Amniotic epithelial cell (primary cell): ENCODE measurements at places on chromosomes 2 and 18.

DNA sequence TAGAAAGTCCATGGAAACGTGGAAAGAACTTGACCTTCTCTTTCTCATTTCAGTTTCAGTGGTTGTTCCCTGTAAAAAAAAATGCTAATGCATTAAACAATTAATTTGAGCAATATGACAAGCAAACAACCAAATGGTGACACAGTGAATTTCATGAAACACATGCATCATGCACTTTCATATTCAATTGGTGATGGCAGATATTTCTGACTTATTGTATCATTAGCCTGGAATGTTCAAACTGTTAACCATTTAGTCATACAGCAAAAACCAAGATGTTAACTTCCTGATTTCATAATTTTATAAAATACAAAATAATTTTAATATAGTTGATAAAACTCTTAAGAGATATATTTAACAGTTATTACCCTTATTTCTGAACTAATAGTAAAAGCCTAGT is 85.5 kb downstream of the SCN1A start:
- peak; percentile 12 for DNase-seq

- DNase-seq: no peak
These were observed 611.0 kb downstream of the KCNJ3 start for GRCh38 chr2:155309483-155309882.

GRCh38 chr2:148305476-148305875 is 284.6 kb downstream of the MBD5 start:
- no peak for DNase-seq

- no peak for DNase-seq
These were observed 53.5 kb upstream of the KCNE4 start for GRCh38 chr2:222998459-222998858.

- no peak for DNase-seq
These were observed 1094.7 kb upstream of the KLHL29 start for GRCh38 chr2:22290302-22290701.

GRCh38 chr2:48343571-48344440 is 186.1 kb upstream of the STON1 start:
- DNase-seq: peak; percentile 99

DNA sequence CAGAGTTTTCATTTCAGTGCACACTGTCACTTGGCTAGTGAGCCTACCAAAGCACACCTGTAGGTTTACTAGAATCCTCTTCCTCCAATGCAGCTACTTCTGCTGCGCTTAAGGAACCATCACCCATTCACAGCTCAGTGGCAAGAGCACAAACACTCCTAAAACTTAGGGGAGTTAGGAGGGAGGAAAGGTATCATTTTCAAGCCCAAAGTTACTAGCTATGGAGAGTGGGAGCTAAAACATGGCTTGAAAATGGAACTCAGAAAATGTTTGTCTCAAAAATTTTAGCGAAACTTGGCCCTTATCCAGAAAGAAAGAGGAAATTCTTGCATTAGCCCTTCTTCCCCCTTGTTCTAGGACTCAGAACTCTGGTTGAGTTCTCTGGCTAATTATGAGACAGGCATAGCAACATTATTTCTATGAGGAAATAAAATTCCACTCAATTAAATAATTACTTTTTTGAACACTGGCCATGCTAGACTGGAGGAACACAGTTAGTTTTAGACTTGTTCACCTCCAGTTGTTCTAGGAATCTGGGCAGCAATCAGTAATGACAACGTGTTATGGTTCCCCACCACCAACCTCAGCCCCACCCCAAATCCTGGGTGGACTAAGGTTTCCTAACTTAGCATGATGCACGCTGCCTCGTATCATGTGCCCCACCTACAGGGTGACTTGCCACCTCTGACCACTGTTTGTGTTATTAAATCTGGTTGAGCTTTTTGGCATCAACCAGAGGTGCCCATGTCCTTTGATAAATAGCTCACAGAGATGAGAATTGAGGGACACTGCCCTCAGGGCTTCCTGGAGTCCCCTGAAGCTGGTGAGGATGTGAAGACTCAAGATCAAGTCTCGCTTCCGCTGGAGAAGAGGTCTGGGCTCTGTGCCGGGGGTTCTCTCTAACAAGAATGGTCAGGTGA is 32.8 kb downstream of the LPIN2 start:
- no peak for DNase-seq

DNA sequence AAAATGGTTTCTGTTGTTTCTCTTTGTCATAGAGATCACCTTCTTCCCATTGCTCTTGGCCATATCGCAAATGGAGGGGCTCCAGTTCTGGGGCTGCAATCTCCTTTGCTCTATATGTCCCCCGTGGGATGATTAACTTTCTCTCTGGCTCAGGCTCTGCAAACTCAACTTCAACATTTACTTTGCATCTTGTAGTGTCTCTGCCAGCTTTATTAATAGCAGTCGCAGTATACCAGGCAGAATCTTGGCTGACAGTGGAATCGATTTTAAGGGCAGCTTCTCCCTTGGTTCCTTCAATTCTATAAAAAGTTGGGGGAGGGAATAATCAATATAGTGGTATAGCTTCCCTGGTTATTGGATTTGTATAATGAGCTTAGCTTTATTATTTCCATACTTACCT is 30.5 kb downstream of the TTN start:
- no peak for DNase-seq

DNA sequence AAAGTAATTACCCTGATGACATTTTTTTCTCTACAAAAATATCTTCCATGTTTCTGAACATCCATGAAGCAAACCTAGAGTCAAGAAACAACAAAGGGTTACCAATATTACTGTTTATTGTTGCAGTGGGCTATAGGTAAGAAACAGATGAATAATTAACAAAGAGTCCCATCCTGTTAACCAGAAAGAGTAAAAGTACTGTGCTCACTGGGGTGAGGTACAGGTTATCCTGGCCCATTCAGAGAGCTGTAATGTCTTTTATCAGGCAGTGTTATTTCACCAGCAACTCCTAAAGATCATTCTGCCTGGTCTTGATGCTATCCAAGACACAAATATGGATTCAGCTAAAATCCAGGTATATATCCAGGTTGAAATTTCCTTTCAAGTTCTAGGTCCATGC is 754.9 kb downstream of the SATB2 start:
- no peak for DNase-seq

- DNase-seq: no peak
These were observed 2.8 kb upstream of the SLC20A1 start for GRCh38 chr2:112642966-112643365.

GRCh38 chr2:3324404-3325281 is 53.0 kb downstream of the EIPR1 start:
- no peak for DNase-seq

DNA sequence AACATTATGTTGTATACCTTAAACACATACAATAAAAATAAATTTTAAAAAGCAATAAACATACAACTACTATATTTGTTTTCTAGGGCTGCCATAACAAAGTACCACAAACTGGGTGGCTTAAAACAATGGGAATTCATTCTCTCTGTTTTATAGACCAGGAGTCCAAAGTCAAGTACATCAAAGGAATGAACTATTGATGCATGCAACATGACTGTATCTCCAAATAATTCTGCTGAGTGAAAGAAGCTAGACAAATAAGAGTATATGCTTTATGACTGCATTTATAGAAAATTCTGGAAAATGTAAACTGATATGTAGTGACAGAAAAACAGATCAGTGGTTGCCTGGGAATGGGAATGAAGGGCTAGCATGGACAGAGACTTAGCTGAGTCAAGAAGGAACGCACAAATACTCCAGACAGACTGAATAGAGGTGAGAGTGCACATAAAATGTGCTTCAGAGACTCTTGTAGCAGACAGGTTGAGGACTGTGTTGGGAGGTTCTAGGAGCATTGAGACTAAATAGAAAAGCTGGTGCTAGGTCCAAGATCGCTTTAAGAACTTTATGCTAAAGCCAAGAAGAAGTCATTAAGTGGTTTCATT is 11.0 kb upstream of the PLA2R1 start:
- DNase-seq: no peak

- DNase-seq: no peak
These were observed 34.9 kb upstream of the NEDD4L start for GRCh38 chr18:58009166-58009565.

DNA sequence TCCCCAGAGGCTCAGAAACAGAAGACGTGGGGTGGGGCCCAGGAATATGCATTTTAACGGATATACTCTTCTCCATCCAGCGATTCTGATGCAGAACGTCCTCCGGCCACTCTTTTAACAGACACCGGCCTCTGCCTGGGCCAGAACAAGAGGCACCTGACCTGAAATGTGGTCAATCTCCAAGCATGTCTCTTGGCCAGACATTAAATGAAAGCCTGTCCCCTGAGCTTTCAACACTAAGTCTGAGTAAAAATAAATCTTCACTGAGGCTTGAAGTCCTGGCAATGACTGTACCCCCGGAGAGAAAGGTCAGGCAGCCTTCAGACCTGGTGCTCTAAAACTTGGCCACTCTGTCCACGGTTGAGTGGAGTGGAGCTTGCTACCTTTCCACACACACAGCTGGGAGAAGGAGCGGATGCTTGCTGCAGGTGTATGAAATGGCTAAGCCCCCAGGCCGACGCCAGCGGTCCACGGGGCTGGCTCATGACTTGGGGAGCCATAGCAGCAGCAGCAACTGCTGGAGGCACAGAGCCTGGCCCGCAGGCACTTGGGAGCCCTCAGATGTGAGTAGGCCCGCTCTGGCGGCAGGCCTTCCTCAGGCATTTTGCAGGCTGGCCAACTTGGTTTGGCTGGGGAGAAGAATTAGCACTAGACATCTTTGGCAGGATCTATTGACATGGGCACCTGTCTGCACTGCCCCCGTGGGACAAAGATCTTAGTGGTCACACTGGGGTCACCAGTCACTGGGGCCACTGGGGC is 79.7 kb downstream of the TMEM17 start:
- DNase-seq: no peak

DNA sequence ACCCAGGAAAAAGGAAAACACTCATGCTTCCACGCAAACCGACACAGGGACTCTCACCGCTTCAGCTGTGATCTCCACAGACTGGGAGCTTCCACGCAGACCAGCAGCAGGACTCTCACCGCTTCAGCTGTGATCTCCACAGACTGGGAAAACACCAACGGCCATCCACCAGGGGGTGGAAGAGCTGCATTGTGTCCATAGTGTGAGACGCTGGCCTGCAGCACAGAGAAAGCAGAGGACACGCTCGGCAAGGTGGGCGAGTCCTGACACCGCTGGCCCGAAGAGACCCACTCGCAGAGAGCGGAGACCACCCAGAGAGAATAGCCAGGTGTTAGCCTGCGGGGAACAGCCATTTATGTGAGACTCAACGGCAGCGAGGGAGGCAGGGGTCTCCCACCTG is 42.5 kb upstream of the NFATC1 start:
- DNase-seq: no peak
